ENCODE measurements at places on chromosomes 11 and 22. TPM values are rescaled to one million over a fixed set of nuclear protein-coding genes. Genes with fewer than 3 reads are reported as not detected.
A peak's percentile ranks its signal among the peaks of the same experiment; 100 is the strongest.

DNA sequence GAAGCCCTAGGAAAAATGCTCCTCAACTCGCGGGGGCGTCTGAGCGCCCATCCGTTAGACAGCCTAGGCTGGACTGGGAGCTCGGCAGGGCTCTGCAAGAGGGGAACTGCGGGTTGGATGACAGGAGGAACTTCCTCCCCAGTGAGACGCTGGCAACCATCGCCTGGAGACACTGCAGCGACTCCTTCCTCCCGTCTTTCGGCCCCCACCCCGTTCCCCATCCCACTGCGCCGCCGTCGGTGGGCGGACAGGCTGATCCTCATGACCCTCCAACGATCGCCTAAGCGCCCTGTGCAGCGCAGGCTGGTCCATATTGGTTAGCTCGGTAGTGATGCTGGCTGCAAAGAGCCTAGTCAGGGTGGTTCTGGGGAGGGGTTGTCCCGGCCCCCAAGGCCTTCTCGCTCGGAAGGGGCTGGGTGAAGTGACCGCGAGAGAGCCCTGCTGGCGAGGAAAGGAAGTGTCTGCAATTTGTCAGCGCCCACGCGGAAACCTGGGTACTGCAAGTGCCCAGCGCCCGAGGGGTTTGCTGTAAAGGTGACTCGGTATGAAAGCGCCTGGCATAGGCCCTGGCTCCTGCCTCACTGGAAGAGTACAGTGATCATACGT is 638 bp downstream of the NRGN start:
- H3K4me1 ChIP-seq, result peaks cover 24% of the 10 kb centered on the region
- H3K27me3 ChIP-seq, result peaks cover 13% of the 10 kb centered on the region
- peak overlapping the region; percentile 91 for H3K4me3 ChIP-seq
- DNase-seq, result peak; percentile 47
- peak overlapping the region; percentile 4 for H3K27ac ChIP-seq
- no peaks in the 10 kb centered on the region for H3K36me3 ChIP-seq

DNA sequence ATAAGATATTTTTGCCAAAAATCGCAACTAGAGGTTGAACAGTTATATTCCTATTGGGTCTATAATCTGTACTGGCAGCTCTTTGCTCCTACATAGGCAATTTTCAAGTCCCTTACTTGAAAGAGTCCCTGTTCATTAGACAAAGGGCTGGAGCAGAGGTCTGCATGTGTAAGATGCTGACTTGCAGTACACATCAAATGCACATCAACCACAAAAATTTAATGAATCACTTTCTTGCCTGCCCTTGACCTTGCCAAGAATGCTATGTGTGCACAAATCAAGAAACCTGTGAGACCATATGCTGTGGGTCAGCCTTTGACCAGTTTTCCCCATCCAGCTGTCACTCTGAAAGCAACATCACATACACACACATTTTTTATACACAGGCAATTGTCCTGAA is 661.5 kb downstream of the LRRC4C start:
- no peaks in the 10 kb centered on the region for H3K36me3 ChIP-seq
- no peak overlapping the region for H3K4me3 ChIP-seq
- DNase-seq, result no peak
- H3K4me1 ChIP-seq, result no peaks in the 10 kb centered on the region

- peaks cover 8% of the 10 kb centered on the region for H3K27me3 ChIP-seq
- no peak for DNase-seq
- H3K4me1 ChIP-seq, result no peaks in the 10 kb centered on the region
- H3K36me3 ChIP-seq, result no peaks in the 10 kb centered on the region
These were observed 8.0 kb downstream of the SLC22A12 start for GRCh38 chr11:64598797-64599697.

- H3K27ac ChIP-seq, result peak overlapping the region; percentile 97
- peaks cover 10% of the 10 kb centered on the region for H3K36me3 ChIP-seq
- H3K4me3 ChIP-seq, result peak overlapping the region; percentile 97
These were observed 815 bp downstream of the EHD1 start for GRCh38 chr11:64877390-64878222.

- peak overlapping the region; percentile 8 for H3K27ac ChIP-seq
- H3K4me3 ChIP-seq, result no peak overlapping the region
- DNase-seq, result no peak
- peaks cover 8% of the 10 kb centered on the region for H3K4me1 ChIP-seq
- H3K27me3 ChIP-seq, result peaks cover 33% of the 10 kb centered on the region
- H3K36me3 ChIP-seq, result peaks cover 8% of the 10 kb centered on the region
These were observed 24.2 kb downstream of the NECTIN1 start for GRCh38 chr11:119704849-119705248.

DNA sequence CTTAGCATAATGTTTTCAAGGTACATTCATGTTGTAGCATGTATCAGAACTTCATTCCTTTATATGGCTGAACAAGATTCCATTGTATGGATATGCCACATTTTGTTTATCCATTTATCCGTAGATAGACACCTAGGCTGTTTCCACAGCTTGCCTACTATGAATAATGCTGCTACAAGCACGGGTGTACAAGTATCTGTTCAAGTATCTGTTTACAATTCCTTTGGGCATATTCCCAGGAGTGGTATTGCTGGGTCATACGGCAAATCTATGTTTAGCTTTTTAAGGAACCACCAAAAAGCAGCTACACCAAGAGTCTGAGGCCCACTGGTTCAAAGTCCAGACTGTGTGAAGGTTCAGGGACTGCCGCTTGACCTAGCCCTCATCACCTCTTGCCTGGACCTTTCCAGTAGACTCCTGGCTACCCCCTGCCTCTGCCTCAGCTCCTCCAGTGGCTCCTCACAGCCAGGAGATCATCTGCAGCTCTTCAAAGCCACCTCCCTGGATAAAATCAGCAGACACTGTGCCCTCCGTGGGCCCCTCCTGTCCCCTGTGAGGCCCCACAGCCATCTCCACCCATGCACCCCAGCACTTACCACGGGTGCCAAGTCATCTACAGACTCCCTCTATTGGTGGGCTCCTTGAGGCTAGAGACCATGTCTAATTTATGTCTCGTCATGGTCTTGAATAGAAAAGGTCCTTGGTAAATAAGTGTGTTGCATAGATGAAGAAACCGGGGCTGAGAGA is 160.3 kb downstream of the MN1 start:
- no peaks in the 10 kb centered on the region for H3K4me1 ChIP-seq
- H3K27me3 ChIP-seq, result peaks cover 17% of the 10 kb centered on the region
- no peak overlapping the region for H3K27ac ChIP-seq
- no peak for DNase-seq
- H3K4me3 ChIP-seq, result no peak overlapping the region
- no peaks in the 10 kb centered on the region for H3K36me3 ChIP-seq

GRCh38 chr11:73383249-73384124 is 7.3 kb downstream of the RELT start:
- DNase-seq, result no peak
- peaks cover 58% of the 10 kb centered on the region for H3K4me1 ChIP-seq
- no peaks in the 10 kb centered on the region for H3K27me3 ChIP-seq
- peak overlapping the region; percentile 87 for H3K27ac ChIP-seq
- peak overlapping the region; percentile 53 for H3K4me3 ChIP-seq

DNA sequence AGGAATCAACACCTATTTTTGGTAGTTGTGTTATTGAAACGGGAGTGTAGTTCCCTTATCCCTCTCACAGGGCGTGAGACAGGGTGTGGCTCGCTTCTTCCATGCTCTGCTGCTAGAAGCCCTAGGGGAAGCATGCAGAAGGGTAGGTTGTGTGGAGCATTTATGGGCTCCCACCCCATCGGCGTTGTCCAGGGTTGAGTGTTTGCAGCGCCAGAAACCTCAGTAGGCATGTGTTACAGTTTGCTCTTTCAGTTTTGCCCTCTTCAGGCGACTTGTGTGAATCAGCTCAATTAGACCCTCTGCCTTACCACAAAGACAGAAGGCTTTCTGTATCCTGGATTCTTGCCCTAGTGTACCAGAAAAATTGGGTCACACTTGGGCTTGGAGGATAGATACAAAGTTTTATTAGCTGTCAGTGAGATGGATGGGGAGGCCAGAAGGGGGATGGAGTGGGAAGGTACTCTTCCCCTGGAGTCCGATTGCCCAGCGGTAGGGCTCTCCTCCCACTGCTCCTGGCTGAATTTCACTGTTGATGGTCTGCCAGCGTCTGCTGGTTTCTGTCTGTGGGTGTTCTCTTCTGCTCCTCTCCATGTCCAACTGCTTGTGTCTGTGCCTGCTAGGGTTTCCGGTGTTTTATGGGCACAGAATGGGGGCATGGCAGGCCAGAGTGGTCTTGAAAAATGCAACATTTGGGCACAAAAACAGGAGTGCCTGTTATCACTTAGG is 358.3 kb upstream of the CTSC start:
- H3K36me3 ChIP-seq, result no peaks in the 10 kb centered on the region
- no peak overlapping the region for H3K27ac ChIP-seq
- DNase-seq, result no peak
- no peak overlapping the region for H3K4me3 ChIP-seq
- peaks cover 2% of the 10 kb centered on the region for H3K4me1 ChIP-seq
- H3K27me3 ChIP-seq, result peaks cover 14% of the 10 kb centered on the region

DNA sequence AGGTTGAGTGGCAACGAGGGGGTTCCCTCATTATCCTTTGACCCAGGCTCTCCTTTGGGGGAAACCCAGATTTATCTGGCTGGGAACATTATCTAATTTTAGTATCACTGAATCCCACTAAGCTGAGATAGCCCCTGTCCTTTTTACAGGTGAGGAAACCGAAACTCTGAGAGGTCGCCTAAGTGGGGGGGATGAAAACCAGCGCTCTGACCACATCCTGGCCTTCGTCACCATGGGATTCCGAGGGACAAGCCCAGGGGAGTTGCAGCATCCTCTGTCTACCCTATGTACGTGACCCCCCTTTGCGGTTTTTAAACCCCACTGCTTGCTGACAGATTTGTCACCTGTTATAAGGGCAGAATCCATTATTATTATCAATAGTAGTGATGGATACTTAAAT is 61.0 kb downstream of the ISX start:
- no peak overlapping the region for H3K4me3 ChIP-seq
- peaks cover 2% of the 10 kb centered on the region for H3K4me1 ChIP-seq
- H3K36me3 ChIP-seq, result peaks cover 2% of the 10 kb centered on the region

DNA sequence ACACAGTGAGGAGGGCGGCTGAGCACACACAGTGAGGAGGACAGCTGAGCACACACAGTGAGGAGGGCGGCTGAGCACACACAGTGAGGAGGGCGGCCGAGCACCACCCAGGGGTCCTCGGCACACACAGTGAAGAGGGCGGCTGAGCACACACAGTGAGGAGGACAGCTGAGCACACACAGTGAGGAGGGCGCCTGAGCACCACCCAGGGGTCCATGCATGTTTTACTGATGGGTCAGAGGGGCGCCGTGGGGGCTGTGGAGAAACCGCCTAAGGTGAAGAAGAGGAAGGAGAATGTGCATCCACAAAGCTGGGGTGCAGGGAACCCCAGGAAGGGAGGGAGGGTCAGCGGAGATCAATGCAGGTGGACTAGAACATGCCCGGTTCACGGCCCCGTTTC is 461.8 kb downstream of the BRD1 start:
- no peak for DNase-seq
- H3K4me1 ChIP-seq, result peaks cover 3% of the 10 kb centered on the region
- peak overlapping the region; percentile 22 for H3K4me3 ChIP-seq

DNA sequence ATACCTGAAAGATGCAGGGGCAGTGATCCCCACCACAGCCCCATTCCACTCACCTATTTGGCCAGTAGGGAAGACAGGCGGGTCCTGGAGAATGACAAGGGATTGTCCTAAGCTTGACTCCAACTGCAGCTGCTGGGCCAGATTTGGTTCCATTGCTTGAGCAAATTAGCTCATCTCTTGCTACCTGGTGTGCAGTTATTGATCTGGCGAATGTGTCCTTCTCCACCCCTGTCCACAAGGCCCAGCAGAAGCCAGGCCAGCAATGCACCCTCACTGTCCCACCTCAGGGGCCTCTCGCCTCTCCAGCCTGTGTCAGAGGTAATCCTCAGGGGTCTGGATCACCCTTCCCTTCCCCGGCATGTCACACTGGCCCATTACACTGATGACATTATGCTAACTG is 23.3 kb downstream of the TSPAN32 start:
- H3K27me3 ChIP-seq, result peaks cover 24% of the 10 kb centered on the region
- no peaks in the 10 kb centered on the region for H3K4me1 ChIP-seq
- no peaks in the 10 kb centered on the region for H3K36me3 ChIP-seq

GRCh38 chr11:14642453-14642852 is 1.2 kb upstream of the PDE3B start:
- peak overlapping the region; percentile 88 for H3K27ac ChIP-seq
- DNase-seq, result no peak
- H3K27me3 ChIP-seq, result peaks cover 7% of the 10 kb centered on the region
- H3K4me1 ChIP-seq, result peaks cover 36% of the 10 kb centered on the region

DNA sequence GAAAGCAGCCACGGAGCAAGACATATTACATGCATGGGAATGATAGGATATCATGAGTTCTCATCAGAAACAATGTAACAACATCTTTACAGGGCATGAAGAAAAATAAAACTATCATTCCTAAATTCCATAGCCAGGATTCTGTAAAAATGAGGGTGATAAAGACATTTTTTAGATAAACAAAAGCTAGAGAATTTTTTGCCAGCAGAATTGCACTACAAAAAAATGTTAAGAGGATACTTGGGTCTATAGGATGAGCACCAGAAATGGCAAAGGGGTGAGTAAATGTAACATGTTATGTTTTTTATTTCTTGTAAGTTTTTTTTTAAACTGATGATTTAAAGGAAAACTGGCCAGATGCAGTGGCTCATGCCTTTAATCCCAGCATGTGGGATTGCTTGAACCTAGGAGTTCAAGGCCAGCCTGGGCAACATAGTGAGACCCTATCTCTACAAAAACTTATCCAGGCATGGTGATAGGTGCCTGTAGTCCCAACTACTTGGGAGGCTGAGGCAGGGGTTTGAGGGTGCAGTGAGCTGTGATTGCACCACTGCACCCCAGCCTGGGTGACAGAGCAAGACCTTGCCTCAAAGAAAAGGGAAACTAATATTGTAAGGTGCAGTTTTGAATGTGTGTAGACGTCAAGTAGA is 33.2 kb downstream of the TBX1 start:
- peaks cover 2% of the 10 kb centered on the region for H3K4me1 ChIP-seq
- peaks cover 9% of the 10 kb centered on the region for H3K36me3 ChIP-seq

DNA sequence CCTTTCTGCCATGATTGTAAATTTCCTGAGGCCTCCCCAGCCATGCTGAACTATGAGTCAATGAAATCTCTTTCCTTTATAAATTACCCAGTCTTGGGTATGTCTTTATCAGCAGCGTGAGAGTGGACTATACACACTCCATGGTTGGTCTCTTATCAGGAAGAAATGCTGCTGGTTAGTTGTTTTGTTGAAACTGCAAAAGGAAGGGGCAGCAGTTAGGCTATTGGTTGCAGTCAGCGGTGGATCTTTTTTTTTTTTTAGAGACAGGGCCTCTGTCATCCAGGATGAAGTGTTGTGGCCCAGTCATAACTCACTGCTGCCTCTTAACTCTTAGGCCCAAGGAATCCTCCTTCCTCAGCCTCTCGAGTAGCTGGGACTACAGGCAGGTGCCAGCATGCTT is 51.7 kb downstream of the HSD17B12 start:
- no peaks in the 10 kb centered on the region for H3K27me3 ChIP-seq
- no peaks in the 10 kb centered on the region for H3K36me3 ChIP-seq
- DNase-seq, result no peak
- no peak overlapping the region for H3K27ac ChIP-seq
- H3K4me3 ChIP-seq, result no peak overlapping the region

GRCh38 chr11:68659158-68659921 is 25.0 kb upstream of the GAL start:
- no peak for DNase-seq
- peaks cover 3% of the 10 kb centered on the region for H3K36me3 ChIP-seq
- H3K4me3 ChIP-seq, result no peak overlapping the region
- H3K4me1 ChIP-seq, result no peaks in the 10 kb centered on the region
- no peak overlapping the region for H3K27ac ChIP-seq

The MMP11 gene
- total RNA-seq, result 1.2 TPM

The ARFIP2 gene
- total RNA-seq, result 58.6 TPM

The REXO2 gene
- 38.9 TPM for total RNA-seq

The PANX3 gene
- total RNA-seq, result not detected

The MPZL3 gene
- 26.4 TPM for total RNA-seq

The OSBP2 gene
- 1.1 TPM for total RNA-seq

The KCTD14 gene
- 0.52 TPM for total RNA-seq

The OR52I2 gene
- not detected for total RNA-seq

The MRGPRE gene
- total RNA-seq, result not detected
